ENCODE measurements at places on chromosomes 3 and 15.

DNA sequence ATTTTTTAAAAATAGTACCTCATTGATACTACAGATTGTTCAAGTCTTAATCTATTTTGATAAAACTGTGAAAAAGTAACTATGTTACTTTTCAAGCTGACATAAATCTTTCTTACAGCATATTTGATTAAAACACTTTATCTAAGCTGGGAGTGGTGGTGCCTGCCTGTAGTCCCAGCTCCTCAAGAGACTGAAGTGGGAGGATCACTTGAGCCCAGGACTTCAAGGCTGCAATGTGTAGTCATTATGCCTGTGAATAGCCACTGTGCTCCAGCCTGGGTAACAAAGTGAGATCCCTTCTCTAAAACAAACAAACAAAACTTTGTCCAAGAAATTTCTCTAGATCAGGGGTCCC is 59.6 kb upstream of the NEDD4 start:
- DNase-seq = no peak

DNA sequence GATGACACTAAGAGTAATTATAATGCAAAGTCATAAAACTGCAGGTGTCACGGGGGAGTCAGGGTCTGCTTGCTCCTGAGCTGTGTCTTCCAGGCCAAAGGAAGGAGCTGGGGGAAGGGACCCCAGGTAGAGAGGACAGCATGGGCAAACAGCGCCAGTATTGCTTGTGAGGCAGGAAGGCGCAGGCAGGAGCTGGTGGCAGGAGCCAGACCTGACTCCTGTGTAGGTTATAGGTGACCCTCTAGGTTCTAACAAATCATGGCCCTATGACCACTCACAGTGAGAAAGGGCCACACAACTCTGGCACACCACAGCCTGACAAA is 1.9 kb downstream of the CISH start:
- no peak for DNase-seq

GRCh38 chr3:119340446-119340845 is 46.3 kb downstream of the ARHGAP31 start:
- DNase-seq = no peak

- DNase-seq = no peak
Measured at GRCh38 chr15:57309856-57310760, 66.2 kb upstream of the CGNL1 start.

DNA sequence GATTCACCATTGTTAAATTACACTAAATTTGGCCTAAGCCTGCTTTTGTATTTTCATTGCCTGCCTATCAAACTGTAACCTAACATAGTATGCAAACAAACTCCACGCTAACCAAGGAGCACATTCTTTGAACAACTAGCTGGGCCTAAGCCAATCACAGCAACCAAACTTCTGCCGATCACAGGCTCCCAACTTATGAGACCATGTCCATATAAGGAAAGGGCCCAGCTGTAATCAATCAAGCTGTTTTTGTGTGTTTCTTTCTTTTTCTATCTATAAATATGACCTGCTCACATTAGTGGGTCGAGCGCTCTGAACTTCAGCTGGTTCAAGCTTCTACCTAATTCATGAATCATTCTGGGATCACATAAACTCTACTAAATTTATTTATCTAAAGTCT is 473.6 kb downstream of the SI start:
- DNase-seq = no peak

GRCh38 chr15:25790000-25790660 is 73.0 kb downstream of the ATP10A start:
- DNase-seq = peak; percentile 84

DNA sequence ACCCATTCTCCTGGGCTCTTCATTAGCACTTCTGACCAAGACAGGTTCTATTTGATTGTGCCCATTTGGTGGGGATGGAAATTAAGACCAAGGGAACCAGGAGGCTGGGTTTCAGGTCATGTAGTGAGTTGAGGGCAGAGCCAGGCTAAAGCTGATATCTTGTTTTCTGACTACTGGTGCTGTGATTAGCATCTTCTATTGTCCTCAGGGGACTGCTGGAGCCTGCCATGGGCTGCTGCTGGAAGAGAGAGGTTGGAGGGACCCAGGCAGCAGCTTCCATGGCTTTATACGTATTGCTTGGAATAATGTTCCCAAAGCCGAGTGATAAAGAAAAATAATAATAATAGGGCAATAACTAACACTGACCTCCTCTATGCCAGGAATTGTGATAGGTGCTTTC is 211.4 kb upstream of the ROPN1 start:
- no peak for DNase-seq

DNA sequence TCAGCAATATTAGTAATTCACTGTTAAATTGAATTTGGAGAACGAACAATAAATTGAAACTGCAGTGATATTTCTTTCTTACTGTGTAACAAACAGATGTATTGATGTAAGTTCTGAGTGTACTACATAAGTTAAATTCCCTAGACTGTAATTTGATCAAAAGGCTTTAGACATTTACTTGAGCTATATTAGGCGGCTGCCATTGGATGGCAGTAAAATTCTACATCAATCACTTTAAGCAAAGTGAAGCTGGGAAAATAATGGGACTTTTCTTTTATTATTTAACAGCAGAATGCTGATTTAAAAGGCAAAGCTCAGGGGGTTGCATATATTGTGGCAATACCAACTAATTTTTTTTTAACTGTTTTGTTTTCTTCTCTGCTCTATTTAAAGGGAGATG is 212.6 kb upstream of the PLSCR5 start:
- DNase-seq = peak; percentile 48

GRCh38 chr15:34436956-34437442 is 609 bp downstream of the GOLGA8A start:
- DNase-seq = no peak

DNA sequence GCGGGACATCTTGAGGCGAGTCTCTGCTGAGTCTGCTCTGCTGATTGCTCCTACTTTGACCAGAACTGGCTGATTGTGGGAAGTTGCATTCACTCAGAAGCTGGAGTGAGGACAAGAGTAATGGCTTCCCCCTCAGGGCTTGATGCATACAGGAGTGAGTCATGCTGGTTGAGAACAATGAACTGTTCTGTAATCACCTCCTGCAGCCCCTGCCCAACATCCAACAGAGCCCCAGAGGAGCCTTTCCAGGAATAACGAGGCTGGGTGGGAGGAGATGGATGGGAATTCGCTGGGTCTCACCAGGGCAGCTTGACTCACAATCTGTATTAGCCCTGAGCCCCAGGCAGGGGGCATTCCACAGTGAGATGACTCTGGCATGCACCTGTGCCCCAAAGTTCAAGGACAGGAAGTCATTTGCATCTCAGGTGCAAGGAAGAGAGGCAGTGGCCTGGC is 85.0 kb downstream of the RAB11A start:
- no peak for DNase-seq

GRCh38 chr3:133258358-133258757 is 141.5 kb upstream of the BFSP2 start:
- DNase-seq = no peak

GRCh38 chr3:193865339-193865738 is 270.6 kb upstream of the HES1 start:
- no peak for DNase-seq

GRCh38 chr3:194326192-194326967 is 24.7 kb downstream of the CPN2 start:
- no peak for DNase-seq

DNA sequence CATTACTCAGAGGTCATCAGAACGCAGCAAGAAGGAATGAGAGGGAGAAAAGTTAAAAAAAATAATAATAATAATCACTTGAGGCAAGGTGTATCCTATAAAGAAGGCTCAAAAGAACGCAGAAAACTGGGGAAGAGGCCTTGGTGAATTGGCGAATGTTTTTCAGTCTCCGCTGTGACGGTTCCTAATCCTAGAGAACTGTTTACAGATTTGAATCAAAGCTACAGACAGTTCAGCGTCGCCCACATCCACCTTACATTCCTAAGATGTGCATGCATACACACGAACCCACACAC is 634 bp downstream of the ZMAT3 start:
- no peak for DNase-seq

GRCh38 chr15:101525087-101525669 is 35.7 kb upstream of the PCSK6 start:
- no peak for DNase-seq

DNA sequence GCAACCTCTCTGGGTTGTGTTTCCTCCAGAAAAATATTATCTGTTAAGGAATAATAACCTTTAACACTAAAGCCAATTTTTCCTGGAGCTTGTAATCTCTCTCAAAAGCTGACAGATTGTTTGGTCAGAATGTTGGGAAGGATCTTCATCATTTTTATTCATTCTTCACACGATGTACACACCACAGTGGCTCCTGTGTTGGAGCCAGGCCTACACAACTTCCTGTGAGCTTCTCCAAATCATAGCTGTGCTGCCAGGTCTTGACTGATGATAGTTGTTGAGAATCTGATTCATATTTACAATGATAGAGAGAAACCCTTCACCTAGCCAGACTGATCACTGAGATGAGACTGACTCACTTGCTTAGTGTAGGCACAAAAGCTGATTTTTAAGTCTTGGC is 151.0 kb upstream of the ROBO2 start:
- DNase-seq = no peak

DNA sequence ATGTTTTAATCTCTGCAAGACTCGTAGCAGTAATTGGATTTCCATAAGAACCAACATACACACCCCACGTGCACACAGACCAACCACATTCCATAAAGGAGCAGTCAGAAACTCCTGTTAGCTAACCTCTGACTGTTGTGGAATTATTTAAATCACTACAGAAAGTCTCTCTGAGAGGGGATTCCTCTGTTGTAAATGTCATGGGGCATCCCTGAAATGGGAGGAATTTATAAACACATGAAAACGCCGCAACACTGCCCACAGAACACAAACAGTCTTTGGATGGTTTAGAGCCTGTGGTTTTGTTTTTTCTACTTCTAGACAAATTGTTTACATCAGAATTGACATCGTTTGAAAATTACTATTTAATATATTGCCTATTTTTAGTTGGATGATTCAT is 740.1 kb upstream of the GRM7 start:
- DNase-seq = no peak

- no peak for DNase-seq
Measured at GRCh38 chr15:68433551-68433950, 1.6 kb upstream of the ITGA11 start.

DNA sequence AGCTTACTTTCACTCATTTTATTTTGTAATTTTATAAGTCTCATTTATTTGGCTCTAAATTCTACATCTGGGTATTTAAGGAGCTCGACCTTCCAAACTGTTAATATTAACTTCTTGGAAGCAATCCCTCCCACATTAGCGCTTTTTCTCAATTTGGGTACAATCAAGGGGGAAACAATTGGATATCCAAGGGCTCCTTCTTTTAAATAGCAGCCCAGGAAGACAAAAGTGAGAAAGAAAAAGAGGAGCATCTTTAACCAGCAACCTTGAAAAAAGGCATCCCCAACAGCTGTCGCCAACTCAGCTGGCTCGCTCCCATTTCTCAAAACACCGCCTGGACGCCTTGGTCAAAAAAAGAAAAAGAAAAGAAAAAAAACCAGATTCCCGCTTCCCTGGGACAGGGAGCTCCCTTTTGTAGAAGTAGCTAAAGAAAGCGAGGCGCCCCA is 873 bp downstream of the C3orf70 start:
- no peak for DNase-seq

GRCh38 chr3:99639579-99639978 is 1.2 kb downstream of the COL8A1 start:
- DNase-seq = no peak

DNA sequence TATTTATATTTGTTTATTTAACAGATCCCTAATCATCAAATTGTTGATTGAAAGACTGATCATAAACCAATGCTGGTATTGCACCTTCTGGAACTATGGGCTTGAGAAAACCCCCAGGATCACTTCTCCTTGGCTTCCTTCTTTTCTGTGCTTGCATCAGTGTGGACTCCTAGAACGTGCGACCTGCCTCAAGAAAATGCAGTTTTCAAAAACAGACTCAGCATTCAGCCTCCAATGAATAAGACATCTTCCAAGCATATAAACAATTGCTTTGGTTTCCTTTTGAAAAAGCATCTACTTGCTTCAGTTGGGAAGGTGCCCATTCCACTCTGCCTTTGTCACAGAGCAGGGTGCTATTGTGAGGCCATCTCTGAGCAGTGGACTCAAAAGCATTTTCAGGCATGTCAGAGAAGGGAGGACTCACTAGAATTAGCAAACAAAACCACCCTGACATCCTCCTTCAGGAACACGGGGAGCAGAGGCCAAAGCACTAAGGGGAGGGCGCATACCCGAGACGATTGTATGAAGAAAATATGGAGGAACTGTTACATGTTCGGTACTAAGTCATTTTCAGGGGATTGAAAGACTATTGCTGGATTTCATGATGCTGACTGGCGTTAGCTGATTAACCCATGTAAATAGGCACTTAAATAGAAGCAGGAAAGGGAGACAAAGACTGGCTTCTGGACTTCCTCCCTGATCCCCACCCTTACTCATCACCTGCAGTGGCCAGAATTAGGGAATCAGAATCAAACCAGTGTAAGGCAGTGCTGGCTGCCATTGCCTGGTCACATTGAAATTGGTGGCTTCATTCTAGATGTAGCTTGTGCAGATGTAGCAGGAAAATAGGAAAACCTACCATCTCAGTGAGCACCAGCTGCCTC is 14.7 kb downstream of the THBS1 start:
- DNase-seq = peak; percentile 19

- no peak for DNase-seq
Measured at GRCh38 chr3:155024006-155024638, 56.0 kb upstream of the MME start.

DNA sequence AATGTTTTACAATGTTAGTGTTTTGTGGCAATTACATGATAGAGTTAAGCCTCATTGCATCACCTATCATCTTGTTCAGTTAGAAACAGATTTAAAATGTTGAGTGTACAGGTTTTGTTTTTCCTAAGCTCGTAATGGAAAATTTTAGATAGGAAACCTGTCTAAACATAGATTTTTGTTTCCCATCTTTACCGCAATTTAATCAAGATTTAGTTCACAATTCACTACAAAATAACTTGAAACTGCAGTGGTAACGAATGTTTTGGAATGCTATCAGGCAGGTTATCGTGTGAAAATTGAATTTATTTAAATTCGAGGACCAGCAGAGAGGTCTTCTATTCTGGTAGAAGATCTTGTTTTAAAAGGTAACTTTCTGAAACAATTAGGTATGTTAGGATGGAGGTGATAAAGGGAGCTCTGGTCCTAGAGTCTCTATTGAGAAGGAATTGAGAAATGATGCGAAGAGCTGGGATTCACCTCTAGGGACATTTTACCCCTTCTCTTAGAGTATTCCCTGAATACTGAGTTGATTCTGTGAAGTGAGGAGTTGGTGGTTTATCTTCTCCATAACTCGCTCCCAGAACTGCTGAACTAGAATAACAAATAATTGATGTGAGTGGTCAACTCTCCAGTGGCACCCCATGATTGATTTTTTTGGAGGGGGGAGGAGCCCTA is 1.4 kb downstream of the DOCK3 start:
- no peak for DNase-seq

Data from fibroblast of skin of left biceps (primary cell).